ENCODE measurements at places on chromosomes 4 and X.

- no peak for DNase-seq
These were observed 266.3 kb downstream of the SPATA18 start for GRCh38 chr4:52317361-52317879.

GRCh38 chr4:4385729-4386295 is 1.1 kb upstream of the NSG1 start:
- no peak for DNase-seq

GRCh38 chrX:118562582-118563164 is 67.1 kb downstream of the DOCK11 start:
- no peak for DNase-seq

- DNase-seq = no peak
These were observed 9.4 kb downstream of the C4orf50 start for GRCh38 chr4:6008766-6009385.

DNA sequence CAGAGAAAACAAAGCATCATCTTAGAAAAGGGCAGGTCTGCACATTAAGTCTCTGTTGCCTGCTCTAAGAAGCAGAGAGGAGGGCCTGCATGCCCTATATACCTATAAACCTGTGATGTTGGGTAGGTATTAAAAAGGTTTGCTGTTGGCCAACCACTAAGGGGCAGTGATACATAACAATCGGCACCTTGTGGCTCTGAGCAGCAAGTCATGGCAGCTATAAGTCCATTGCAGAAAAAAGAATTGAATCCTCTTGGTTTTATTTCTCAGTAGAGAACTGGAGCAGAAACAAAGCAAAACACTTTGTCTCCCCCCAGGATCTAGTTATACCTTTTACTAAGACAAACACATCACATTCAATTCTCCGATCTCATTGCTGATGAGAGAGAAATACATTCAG is 1364.4 kb downstream of the STIM2 start:
- no peak for DNase-seq

- DNase-seq = no peak
These were observed 52.4 kb downstream of the CBLL2 start for GRCh38 chrX:22325096-22325495.

DNA sequence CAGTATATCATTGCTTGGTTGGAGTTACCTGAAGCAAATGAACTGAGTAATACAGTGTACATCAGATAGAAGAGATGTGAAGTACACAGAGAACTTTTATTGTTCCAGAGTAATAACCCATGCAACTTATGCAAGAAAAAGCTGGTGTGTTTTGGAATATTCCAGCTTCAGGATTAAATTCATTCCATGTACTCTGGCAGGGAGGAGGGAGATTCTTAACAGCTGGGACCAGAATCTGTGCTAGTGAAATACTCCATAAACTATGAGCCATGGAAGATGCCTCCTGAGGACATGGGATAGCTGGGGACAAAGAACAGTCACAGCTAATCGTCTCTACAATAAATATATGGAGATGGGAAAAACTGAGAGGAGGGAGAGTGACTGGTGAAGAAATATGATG is 101.6 kb upstream of the OTUD4 start:
- no peak for DNase-seq

DNA sequence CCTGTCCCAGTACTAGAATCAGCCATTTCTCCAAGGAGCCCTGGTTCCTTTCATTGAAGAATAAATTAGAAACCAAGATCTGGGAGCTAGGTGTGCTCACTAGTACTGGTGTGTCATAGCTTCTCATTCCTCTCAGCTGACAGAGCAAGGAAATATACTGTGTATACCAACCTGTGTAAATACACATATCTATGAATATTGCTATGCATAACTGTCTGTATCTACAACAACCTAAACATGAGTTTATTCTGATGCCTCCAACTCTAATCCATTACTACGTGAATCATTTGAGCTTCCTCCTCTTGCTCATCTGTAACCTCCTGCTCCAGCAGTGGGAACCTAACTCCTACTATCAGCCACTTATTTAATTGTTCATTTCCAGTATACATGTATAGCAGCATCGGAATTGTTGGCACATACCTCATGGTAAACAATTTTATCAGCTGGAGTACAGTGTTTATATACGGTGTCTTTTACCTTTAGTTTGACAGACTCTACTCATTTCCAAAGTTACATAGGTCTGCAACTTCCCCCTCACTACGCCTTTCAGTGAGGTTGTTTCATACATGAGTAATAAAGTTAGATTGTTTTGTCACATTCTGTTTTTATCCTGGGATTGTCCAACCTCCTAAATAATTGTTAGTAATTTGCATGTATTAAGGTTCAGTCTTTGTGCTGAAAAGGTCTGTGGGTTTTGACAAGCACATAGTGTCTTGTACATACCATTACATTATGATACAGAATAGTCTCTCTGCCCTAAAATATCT is 7.1 kb upstream of the SCRG1 start:
- no peak for DNase-seq

DNA sequence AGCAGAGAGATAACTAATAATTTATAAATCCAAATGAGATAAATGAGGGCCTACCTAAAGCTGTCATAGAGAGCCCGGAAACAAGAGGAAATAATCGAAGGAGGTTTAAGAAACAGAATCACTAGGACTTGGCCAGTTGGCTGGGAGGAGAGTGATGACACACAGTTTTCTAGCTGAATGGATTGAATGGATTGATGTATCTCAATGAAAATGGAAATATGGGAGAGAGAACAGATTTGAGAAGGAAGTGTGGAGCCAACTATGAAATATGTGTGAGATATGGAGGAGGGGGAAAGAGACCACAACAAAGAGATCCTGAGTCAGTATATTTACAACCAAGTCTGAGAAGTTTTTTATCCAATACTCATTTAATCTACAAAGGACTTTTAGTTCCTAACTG is 35.7 kb upstream of the CXXC4 start:
- no peak for DNase-seq

DNA sequence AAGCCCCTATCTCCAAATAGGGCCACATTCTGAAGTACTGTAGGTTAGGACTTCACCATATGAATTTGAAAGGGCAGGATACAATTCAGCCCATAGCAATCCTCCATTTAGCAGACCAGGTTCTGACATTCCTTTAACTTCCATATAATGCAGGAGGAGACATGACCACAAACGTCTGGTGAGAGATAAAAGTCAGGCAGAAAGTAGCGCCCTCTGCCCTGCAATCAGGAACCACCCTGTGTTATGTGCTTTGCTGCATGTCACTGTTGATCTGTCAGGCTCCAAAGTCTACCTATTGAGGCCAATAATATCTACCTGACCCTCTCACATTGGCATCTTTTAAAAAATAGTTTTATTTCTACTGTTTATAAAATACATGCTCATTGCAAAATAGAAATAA is 30.2 kb upstream of the SEPSECS start:
- DNase-seq = no peak

- DNase-seq = no peak
These were observed 49.4 kb downstream of the ANXA3 start for GRCh38 chr4:78601013-78601412.

DNA sequence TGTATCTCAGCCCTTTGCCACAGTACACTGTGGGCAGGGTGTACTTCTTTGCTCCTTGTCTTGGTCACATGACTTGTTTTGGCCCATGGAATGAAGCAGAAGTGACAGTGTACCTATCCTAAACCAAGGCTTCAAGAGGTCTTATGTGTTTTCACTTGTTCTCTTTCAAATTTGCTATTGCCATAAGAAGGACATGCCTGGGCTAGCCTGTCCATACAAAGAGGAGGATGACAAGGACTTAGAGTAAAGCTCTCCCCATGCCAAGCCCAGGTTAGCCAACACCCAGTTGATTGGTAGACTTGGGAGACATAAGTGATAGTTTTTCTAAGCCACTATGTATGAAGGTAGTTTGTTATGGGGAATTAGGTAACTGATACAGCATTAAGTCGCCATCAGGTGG is 141.1 kb upstream of the MID1 start:
- DNase-seq = no peak

- DNase-seq = no peak
These were observed 394.4 kb upstream of the ADGRL3 start for GRCh38 chr4:60805500-60806313.

DNA sequence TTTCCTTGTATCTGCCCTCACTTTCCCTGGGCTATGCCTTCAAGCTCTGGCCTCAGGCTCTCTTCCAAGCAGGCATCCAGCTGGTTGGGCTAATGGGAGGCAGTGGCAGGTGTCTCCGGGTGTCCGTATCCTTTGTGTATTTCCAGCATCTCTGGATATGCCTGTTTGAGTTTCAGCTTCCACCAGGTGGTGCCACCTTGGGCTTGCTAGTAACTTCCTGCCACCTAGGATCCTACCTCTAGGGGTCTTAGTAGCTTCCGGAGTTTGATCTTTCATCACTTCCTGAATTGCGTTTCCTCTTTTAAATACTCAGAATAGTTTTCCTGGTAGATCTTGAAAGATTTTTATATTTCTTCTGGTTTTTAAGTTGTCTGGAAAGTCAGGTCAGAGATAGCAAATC is 23.2 kb upstream of the ANOS1 start:
- no peak for DNase-seq

GRCh38 chrX:10828640-10829039 is 208.3 kb upstream of the MID1 start:
- DNase-seq = no peak

DNA sequence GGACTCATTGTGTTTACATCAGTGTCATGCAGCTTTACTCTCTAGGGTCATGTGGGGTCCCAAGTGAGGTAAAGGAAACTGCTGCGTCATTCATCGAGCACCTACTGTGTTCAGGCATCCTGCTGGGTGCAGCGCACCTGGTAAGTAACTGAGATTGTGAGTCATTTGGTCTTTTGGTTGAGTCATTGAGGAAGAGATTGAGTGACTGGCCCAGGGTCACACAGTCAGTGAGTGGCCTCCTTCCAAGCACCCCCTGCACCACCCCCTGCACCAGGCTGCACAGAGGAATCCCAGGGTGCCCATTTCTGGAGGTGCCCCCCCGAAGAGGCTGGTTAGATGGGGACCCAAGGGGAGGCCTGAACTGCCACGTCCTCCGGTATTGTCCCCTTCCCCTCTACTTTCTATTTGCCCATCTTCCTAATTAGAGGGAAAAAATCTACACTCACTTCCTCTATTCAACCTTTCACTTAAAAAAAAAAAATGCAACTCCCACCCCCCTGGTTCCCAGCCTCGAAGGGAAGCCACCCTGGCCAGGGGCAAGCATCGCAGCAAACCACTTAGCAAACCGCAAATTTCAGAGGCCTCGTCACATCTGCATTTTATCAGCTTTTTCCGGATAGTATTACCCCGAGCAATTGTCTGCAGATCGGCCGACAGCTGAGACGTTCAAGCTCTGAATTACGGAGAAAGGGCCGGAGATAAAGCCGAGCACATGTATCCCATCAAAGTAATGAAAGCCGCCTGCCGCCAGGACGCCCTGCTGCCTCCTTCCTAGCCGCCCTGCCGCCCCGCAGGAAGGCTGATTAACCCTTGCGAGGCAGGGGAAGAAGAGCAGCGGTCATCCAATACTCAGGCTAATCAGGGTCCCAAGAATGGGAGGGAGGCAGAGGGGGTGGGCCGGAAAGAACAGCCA is 96.3 kb upstream of the MSX1 start:
- DNase-seq = no peak

DNA sequence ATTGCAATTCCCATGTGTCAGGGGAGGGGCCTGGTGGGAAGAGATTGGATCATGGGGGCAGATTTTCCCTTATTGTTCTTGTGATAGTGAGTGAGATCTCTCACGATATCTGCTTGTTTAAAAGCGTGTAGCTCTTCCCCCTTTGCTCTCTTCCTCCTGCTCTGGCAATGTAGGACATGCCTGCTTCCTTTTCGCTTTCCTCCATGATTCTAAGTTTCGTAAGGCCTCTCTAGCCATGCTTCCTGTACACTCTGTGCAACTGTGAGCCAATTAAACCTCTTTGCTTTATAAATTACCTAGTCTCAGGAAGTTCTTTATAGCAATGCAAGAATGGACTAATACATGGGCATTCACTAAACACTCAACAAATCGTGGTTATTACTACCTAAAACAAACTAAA is 37.2 kb upstream of the PAPSS1 start:
- DNase-seq = no peak

DNA sequence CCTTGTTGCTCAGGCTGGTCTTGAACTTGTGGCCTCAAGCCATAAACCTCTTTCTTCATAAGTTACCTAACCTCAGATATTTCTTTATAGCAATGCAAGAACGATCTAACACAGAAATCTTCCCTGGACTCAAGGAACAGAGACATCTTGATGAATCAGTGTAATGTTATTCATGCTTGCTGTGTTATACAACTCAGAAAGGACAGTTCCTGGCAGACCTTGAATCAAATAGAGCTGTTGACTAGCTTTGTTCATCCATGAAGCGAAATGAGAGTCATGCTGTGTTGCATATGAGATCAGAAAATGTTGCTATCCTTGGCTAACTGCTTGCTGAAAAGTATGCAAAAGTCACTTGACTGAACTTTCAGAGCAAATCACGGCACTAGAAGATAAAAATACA is 72.6 kb upstream of the ARHGAP24 start:
- no peak for DNase-seq

DNA sequence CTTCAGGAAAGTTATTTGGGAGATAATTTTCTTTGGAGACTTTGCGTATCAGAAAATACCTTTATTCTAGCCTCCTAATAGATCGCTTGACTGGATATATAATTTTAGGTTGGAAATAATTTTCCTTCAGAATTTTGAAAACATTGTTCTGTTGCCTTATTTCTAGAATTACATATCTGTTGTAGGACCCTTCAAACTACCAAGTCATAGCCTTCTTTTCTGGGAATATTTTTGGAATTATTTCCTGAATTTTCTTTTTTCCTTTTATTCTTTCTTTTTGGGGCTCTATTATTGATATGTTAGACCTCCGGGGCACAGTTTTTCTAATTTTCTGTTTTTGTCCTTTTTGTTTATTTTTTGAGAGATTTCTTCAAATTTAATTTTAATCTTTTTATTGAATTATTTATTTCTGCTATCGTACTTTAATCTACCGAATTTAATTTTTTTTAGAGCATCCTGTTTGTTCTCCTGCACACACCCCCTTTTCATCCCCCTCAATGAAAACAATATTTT is 100.5 kb downstream of the KDM6A start:
- DNase-seq = no peak

- no peak for DNase-seq
These were observed 7.1 kb downstream of the GPRIN3 start for GRCh38 chr4:89300499-89300898.

DNA sequence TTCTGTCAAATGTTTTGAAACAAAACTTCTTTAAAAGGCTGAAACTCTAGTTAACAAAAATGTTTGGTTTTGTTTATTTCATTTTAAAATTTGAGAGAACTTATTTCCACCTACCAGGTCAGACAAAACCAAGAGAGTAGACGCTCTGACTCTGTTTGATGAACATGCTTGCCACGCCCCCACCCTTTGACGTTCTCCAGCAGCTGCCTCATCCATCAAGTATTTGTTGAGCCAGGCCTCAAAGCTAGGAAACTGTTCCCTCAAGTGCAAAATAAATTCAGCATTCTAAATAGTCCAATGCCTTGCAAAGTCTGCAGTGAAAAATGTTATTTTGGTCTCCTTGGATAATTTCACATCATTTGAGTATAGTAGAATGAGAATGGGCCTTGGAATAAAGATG is 121.6 kb downstream of the GUCY2F start:
- DNase-seq = no peak

- no peak for DNase-seq
These were observed 18.5 kb downstream of the LRRC66 start for GRCh38 chr4:52001616-52002015.

- DNase-seq = no peak
These were observed 12.3 kb upstream of the PCDH10 start for GRCh38 chr4:133136833-133137232.

- DNase-seq = no peak
These were observed 479.6 kb downstream of the BCOR start for GRCh38 chrX:39618178-39618577.

All from stimulated activated CD8-positive, alpha-beta memory T cell treated with anti-CD3 and anti-CD28 coated beads, Interleukin-7, amount 100 ng/mL, for 1 hour (primary cell).